HFFc6 (cell line): ENCODE measurements at places on chromosomes 4 and X. TPM values are rescaled to one million over a fixed set of nuclear protein-coding genes. Genes with fewer than 3 reads are reported as not detected.

- no peak for DNase-seq
- no peaks in the 10 kb centered on the region for H3K36me3 ChIP-seq
- H3K4me3 ChIP-seq = no peak overlapping the region; the same call in 1 of the 2 replicates
- H3K4me1 ChIP-seq = peaks cover 8% of the 10 kb centered on the region
- peaks cover 27% of the 10 kb centered on the region for H3K27me3 ChIP-seq
Observed at GRCh38 chr4:76083386-76083988, 9.0 kb downstream of the ART3 start.

GRCh38 chr4:153962311-153963039 is 173.6 kb upstream of the SFRP2 start:
- H3K27ac ChIP-seq = no peak overlapping the region
- no peaks in the 10 kb centered on the region for H3K4me1 ChIP-seq
- no peak overlapping the region for H3K4me3 ChIP-seq

GRCh38 chr4:112379306-112379705 is 82.1 kb downstream of the ALPK1 start:
- H3K4me1 ChIP-seq = peaks cover 23% of the 10 kb centered on the region
- H3K4me3 ChIP-seq = no peak overlapping the region
- 0 out of 2 replicates have a peak, but pooled peaks cover 4% of the 10 kb centered on the region for H3K36me3 ChIP-seq
- no peak for DNase-seq

DNA sequence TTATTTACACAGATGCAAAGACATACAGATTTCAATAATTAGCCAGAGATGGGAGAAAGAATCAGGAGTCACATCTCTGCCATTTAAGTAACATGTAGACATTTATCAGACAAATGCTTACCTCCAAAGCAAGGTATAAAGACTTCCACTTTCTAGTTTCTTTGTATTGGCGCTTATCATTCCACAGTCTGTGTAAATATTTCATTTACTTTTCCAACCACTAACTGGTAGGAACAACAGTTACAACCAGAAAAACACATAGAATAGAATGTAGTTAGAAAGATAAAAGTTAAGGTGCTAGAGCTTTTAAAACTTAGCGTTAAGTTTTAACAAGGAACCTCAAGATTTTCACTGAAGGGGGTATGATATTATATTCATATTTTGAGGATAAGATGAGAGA is 40.9 kb upstream of the UGT2B4 start:
- no peaks in the 10 kb centered on the region for H3K36me3 ChIP-seq
- no peaks in the 10 kb centered on the region; the same call in 1 of the 2 replicates for H3K27me3 ChIP-seq
- no peak for DNase-seq
- no peak overlapping the region for H3K27ac ChIP-seq

SYNPO2 gene
- total RNA-seq = 11.2 to 36.7 TPM (median 28.4 TPM) in 3 replicates

SLC39A8 gene
- 0.42 and 2.4 TPM in 2 replicates for total RNA-seq
